ENCODE measurements at places on chromosomes 4 and X.
A peak's percentile ranks its signal among the peaks of the same experiment; 100 is the strongest.

GRCh38 chr4:156946516-156947424 is 24.8 kb downstream of the PDGFC start:
- no peak for DNase-seq

- DNase-seq, result no peak
Measured at GRCh38 chr4:27790911-27791310, 930.3 kb downstream of the STIM2 start.

GRCh38 chr4:88702782-88703181 is 5.2 kb upstream of the NAP1L5 start:
- no peak for DNase-seq

GRCh38 chrX:119118780-119119395 is 8.7 kb downstream of the KIAA1210 start:
- DNase-seq, result peak; percentile 4

DNA sequence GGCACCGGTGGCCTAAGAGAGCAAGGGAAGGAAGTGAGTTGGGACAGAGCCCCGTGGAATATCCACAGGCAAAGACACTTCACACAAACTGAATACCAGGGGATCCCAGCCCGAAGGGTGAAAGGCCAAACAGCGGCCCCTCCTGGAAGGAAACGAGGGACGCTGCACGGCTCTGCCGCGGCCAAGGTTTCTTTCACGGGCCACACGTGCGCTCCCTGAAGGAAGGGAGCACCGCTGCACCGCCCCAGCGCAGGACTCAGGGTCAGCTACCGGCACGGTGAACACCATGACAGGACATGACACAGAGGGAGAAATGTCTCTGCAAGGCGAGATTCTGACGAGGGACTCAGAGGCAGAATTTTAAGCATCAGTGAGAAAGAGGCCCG is 31.5 kb upstream of the GTPBP6 start:
- no peak for DNase-seq

DNA sequence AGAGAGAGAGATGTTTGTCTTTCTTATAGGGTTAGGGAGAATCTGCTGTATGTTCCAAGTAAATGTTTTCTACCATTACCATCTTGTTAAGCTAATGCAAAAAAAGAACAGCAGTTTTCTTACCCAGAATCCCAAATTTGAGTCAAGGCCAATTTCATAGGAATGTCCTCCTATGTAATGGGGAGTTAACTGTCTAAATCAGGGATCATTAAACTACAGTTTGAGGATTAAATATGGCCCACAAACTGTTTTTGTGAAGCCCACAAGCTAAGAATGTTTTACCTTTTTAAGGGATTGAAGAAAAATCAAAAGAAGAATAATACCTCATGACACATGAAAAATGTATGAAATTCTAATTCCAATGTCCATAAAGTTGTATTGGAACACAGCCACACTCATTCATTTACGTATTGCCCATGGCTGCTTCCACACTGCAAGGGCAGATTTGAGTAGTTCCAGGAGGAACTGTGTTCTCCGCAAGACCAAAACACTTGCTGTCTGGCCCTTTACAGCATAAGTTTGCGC is 113.2 kb upstream of the SPRY1 start:
- DNase-seq, result no peak

- no peak for DNase-seq
Measured at GRCh38 chr4:107318078-107318477, 282.0 kb upstream of the DKK2 start.

DNA sequence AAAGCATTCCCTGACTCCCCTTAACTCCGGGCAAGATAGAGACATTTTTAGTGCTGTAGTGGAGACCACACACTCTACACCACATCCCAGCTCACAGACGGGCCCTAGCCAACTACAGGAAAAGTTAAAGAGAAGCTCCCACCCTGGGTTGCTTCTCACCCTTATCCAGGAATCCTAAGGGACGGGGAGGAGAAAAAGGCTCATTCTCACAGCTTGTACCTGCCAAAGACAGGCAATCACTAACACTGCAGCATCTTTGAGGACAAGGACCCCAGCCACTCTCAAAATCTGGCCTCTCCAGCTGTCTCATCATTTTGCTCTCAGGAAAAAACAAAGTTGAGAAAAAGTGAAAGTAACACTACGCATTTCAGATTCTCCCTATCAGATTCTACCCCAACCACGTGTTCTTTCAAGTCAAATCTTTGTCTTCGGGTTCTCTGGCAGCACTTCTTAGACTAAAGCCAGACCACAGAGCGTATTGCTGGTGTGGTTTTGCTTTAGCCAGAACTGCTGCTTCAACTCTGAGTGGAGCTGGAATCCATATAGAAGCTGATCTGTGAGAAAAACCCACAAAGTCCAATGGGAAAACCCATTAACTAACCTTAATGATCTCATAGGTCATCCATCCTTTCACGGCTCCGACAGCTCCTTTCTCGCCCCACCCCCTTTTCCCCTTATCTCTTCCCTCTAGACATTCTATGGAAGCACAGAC is 605.9 kb upstream of the DIPK2B start:
- peak; percentile 42 for DNase-seq

Measured in stimulated activated CD8-positive, alpha-beta memory T cell treated with anti-CD3 and anti-CD28 coated beads, Interleukin-15, amount 100 ng/mL, for 48 hours (primary cell).